ENCODE measurements at places on chromosomes 4 and X.

DNA sequence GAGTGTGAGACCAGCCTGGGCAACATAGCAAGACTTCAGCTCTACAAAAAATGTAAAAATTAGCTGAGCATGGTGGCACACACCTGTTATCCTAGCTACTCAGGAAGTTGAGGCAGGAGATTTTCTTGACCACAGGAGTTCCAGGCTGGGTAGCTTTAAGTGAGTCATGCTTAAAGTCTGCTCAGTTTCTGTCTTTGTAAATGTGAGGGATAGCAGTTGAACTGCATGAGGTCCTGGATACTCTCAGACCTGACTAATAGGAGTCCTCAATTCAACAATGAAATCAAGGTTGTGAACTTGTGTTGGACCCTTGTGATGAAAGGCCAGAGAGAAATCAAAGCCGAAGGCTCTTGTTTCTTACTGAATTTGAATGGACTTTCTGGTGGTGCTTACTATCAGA lies 45.2 kb downstream of the STARD8 start:
- DNase-seq: no peak

- DNase-seq: peak; percentile 62
Measured at GRCh38 chr4:183522821-183523220, 18.0 kb downstream of the ING2 start.

DNA sequence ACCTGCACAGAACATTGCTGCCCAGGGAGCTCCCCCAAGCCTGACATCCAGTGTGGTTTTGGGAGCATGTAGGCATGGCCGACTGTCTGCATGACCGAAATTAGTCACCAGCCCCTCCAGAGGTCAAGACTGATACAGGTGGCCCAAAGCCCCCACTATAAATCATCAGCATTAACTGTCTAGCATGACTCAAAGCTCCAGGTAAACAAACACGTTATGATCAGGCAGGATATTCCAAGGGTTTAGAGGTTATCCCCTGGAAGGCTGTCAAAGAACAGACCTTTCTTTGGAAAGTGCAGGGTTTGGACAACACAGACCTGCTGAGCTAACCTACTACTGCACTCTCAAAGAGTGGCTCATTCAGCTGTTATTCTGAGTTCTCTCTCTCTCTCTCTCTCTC lies 2.1 kb upstream of the FAM9A start:
- DNase-seq: no peak

GRCh38 chr4:122946142-122946541 lies 23.7 kb upstream of the NUDT6 start:
- DNase-seq: no peak

GRCh38 chr4:2836391-2836859 lies 7.2 kb upstream of the ADD1 start:
- DNase-seq: no peak

GRCh38 chrX:101759000-101759399 lies 99.3 kb upstream of the ARMCX2 start:
- DNase-seq: peak; percentile 6

DNA sequence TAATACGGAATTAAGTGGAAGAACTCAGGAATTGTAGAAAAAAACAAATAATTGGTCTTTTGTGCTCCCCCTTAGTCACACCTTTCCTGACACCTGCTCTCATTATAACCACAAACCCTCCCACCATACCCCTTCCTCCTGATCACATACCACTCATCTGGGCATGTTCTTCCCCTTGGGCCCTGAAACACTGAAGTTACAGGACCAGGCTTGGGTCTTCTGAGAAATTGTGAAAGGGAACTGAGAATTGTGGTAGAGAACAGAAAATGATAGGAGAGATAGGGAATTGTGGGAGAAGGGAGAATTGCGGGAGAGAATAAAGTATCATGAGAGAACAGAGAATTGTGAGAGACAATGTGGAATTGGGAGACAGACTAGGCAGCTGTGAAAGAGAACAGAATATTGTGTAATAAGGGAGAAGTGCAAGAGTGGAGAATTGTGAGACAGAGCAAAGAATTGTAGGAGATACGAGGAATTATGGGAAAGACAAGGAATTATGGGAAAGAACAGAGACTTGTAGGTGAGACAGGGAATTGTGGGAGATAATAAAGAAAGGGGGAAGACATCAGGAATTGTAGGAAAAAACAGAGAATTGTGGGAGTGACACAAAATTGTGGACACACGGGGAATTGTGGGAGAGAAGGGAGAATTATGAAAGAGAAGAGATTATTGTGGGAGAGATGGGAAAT lies 2.7 kb upstream of the HCCS start:
- no peak for DNase-seq

GRCh38 chrX:151631822-151632221 lies 63.4 kb upstream of the PRRG3 start:
- no peak for DNase-seq

DNA sequence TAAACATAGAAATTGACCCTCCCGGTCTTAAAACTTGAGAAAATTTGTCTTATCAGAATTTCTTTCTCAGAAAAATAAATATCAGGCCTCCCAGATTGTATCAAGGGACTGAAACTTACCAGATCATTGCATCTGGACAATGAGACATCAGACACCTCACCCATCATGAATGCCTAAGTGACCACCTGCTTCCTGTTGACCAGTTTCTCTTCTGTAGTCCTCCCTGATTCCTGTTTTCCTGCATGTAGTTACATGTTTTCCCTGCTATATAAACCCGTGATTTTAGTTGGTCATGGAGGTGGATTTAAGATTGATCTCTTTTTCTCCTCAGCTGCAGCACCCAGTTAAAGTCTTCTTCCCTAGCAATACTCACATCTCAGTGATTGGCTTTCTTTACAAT lies 548.1 kb downstream of the PPP4R3C start:
- no peak for DNase-seq

- no peak for DNase-seq
Measured at GRCh38 chr4:141467225-141467624, 169.2 kb upstream of the IL15 start.

- DNase-seq: no peak
Measured at GRCh38 chr4:27934871-27935270, 1074.2 kb downstream of the STIM2 start.

DNA sequence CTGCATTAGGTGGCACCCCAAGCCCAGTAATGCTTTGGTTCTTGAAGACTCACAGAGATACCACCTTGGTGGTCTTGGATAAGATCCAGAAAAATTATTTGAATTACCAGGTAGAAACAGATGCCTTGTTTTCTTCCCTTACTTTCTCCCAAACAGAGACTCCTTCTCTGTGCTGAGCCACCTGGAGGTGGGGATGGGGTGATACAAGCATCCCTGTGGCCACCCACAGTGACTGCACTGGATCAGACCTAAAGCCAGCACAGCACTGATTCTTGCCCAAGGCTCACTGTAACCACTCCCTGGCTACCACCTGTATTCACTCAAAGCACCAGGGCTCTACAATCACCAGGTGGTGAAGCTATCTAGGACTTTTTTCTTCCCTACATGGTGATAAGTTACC lies 156.8 kb downstream of the TEX13A start:
- no peak for DNase-seq

DNA sequence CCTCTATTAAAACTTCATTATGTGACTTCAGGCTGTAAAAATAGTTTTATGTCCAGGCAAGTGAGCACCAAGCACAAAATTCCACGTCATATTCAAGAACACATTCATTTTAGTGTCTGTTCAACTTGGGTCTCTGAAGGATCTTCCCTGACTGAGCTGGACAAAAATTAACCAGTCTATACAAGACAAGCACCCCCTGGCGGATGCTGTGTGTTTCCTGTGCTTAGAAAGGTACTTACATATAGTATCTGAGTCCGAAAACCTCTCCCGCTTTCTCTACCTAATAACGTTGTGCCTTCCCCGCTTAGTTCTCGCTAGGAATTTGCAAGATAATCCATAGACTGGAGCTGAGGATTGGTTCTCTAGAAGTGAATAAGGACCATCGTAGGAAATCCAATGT lies 2214.5 kb upstream of the TENM3 start:
- DNase-seq: no peak

- DNase-seq: no peak
Measured at GRCh38 chrX:22163326-22163725, 109.4 kb upstream of the CBLL2 start.

DNA sequence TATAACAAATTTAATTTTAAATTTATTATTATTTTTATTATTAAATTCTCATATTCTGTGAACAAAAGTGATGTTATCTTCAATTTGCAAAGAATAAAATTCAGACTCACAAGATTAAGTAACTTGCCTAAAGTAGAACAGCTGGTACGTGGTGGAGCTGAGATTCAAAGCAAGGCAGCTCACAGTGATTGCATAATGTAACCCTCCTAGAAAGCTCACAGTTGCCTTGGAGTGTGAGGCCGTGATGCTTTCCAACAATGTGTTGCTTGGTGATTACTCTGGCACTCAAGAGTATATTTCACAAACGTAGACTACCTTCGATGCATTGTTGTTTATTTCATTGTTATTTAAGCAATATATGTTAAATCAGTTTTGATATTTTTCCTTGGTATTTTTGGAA lies 1039.2 kb upstream of the PABPC4L start:
- DNase-seq: no peak

Measured in retina (tissue), 1 donor.